Fibroblast of lung (primary cell): ENCODE measurements at places on chromosomes 3 and 15. TPM values are rescaled to one million over a fixed set of nuclear protein-coding genes. Genes with fewer than 3 reads are reported as not detected.

SPINK8 gene
- not detected in 2 replicates for total RNA-seq

PLA2G4D gene
- total RNA-seq: not detected in 2 replicates

ZNF609 gene
- 11.3 and 14.7 TPM in 2 replicates for total RNA-seq

SCAMP5 gene
- 0.50 and 1.5 TPM in 2 replicates for total RNA-seq

C3orf62 gene
- 1.5 TPM in 2 replicates for total RNA-seq

FILIP1L gene
- total RNA-seq: 71.4 and 92.8 TPM in 2 replicates
